ENCODE measurements at places on chromosomes 3 and 15.

- no peak for DNase-seq
These were observed 31.3 kb downstream of the RPN1 start for GRCh38 chr3:128619146-128619890.

DNA sequence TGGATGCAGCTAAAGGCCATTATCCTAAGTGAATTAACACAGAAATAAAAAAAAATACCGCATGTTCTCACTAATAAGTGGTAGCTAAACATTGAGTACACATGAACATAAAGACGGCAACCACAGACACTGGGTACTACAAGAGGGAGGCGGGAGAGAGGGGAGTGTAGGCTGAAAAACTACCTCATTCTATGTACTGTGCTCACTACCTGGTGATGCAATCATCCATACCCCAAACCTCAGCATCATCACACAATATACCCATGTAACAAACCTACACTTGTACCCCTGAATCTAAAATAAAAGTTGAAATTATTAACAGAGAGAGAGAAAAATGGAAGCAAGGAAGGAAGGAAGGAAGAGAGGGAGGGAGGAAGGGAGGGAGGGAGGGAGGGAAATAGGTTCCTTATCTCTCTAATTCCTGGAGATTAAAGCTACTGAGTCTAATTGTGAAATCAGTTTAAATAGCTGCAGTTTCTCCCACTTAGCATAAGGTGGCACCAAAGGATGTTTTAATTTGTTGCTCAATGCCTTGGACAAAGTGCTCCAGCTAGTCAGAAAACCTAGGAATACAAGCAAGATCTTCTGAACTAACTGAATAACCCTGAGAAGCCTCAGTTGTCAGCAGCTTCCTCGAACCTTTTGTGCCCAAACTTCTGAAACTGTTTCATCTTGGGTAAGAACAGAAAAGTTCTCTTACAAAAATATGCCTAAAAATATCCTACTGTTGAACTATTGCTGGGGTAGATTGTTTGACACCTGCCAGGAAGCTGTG, 79.4 kb upstream of the ATP11B start:
- DNase-seq, result no peak

- no peak for DNase-seq
These were observed 18.2 kb downstream of the CMTM6 start for GRCh38 chr3:32484436-32484835.

DNA sequence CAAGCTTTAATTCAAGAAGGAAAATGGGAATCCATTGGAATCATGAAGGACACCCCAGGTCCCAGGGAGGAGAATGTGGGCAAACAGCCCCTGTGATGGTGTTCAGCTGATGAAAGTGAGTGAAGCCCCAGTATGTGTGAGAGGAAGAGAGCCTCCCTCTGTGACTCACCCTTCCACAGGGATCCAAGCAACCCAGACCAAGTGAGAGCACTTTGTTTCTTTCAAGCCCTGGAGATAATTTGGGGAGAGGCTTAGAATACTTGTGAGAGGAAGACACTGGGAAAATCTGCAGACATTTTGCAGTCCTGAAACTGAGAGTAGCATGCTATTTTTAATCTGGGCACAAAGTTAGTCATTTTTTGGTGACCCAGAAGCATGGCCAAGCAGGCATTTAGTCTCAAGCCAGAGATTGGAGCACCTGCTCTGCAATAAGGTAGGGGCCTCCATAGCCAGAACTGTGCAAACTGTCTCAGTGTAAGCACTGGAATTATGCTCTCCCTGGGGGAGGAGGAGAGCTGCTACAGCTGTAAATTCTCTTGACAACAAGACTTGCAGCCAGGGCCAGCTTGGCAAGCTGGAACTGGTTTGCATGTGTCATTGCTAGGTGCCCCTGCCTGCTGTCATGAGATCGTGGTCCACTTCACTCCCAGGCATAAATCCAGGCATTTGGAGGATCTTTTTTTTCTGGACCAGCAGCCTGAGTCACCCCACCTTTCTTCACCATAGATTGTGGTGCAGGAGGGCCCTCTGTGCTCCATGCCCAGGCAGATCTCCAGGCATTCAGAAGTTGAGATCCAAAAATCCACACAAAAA, 537.8 kb upstream of the DPPA4 start:
- no peak for DNase-seq

DNA sequence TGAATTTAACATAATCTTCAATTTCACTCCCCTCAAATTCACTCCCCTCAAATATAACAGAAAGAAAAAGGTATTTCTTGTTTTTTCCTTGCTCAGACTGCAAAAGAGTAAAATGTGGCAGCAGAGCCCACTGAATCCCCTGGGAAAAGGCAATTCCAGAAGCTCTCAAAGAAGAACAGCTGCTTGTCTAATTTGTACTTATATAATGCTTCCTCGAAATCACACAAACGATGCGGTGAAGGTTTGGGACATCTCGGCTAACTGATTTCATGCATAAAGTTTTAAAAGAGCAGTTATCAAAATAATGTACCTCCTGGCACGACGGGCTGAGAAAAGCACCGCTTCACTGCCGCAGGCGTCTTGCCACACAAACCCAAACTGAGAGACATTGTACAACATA, 10.7 kb downstream of the BDH1 start:
- no peak for DNase-seq

DNA sequence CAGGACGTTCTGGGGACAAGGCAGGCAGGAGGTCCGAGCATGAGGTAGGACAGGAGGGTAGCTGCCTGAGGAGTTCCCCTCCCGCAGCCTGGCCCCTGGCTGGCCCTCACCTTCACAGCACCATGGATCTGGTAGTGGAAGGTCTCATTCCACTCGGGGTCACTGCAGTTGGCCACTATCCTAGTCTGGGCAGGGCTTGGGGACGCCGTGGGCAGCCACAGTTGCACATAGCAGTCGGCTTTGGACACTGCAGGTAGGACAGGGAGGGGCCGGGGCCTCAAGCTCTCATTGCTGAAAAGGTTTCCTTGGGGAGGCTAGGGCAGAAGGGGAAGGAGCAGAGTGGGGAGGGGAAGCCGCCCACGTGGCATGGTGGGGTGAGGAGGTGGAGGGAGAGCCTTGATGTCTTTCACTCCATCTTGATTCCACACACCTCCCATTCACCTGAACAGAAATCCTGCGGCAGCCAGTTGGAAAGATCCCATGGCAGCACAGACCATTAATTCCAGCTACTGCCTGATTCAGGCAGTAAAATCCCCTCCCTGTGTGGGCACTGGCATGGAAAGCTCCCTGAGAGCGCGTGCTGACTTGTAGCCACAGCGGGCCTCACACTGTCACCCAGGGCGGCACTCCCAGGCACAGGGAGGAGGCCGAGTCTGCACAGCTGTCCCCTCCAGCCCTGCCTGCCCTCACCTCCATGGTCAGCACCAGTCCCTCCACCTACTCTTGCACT, 2.1 kb downstream of the PLA2G4F start:
- no peak for DNase-seq

- no peak for DNase-seq
These were observed 906.0 kb upstream of the ALCAM start for GRCh38 chr3:104460477-104461406.

DNA sequence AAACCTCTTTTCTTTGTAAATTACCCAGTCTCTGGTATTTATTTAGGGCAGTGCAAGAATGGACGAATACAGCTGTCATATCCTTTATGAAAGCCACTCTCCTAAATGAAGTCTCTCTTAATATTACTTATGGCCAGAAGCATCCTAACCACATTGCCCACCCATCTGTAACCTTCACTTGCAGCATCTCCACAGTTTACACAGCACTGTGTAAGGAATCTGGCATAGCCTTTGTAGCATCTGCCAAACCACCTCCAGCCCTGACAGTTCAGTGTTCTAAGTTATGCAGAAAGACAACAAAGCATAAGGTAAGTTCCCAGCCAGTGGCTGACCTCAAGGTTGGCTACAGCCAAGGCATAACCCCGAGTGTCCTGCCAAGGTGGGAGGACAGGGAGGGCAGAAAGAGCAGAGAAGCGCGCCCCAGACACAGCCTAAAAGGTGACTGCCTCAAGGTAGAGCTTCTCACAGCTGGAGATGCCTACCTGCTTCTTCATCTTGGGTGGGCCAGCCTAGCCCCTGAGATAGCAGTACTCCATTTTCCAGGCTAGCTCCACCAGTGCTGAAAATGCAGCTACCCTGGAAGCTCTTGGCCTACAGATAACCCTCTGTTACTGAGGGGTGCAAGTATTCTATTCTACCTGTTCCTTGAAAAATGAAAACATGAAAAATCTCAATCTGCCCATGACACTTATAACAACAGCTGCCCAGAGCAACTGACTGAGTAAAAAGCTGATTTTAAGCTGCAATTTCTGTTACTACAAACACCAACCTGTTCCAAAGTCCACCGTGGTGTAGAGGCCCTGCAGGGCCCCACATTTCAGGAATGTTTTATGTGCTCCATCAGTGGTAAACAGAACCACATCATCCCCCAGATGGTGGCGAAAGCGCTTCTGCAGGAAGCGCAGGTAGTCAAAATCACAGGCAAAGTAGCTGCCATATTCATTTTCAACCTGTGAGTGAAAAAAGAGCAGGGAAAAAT, 39.3 kb downstream of the GLB1 start:
- DNase-seq, result no peak

DNA sequence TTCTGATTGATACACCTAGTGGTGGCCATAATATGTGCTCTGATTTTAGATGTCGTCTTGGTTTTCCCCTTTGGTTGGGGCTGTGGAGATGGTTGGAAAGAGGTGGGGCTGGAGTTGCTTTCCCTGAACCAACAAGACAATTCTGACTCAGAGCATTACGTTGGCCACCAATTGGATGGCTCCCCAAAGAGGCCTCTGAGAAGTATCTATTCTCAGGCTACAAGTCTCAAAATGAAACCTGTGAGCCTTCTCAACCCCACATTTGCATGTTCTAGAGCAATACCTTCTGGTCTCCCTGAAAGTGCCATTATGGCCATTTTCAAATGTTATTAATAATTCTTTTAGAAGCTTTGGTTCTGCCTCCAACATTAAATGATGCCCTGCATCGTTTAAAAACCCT, 188.4 kb upstream of the WNT5A start:
- DNase-seq, result no peak

GRCh38 chr3:13689373-13690260, 140.7 kb downstream of the FBLN2 start:
- DNase-seq, result no peak

DNA sequence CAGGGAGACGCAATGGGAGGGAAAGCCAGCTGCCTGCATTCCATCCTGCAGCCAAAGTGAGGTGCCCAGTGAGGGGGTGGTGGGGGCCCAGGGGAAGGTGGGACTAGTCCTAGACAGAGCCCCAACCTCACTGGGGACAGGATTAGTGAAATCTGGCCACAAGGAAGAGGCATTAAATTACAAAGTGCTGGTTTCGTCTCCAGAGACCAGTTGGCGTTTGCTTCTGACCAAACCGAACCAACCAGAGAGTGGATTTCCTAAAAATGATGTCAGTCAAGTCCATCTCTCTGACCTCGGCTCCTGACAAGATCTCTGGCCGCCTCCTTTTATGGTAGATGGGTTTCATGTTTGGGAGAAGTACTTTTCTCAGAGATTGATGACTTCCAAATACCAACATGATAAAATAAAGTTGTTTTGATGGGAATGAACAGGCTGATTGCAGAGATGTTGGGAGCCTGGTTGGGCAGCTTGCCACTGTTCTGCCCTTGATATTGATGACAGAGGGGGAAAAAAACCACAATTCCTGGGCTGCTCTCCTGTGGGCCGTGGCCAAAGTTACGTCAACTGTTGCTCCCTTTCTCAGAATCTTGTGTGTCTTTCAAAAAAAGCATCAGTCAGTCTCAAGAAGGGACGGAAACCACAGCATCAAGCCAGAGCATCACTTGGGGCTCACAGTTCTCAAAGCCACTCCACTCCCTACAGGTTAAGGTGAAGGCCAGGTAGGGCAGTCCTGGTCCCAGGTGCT, 24.6 kb downstream of the ITGA11 start:
- DNase-seq, result no peak

DNA sequence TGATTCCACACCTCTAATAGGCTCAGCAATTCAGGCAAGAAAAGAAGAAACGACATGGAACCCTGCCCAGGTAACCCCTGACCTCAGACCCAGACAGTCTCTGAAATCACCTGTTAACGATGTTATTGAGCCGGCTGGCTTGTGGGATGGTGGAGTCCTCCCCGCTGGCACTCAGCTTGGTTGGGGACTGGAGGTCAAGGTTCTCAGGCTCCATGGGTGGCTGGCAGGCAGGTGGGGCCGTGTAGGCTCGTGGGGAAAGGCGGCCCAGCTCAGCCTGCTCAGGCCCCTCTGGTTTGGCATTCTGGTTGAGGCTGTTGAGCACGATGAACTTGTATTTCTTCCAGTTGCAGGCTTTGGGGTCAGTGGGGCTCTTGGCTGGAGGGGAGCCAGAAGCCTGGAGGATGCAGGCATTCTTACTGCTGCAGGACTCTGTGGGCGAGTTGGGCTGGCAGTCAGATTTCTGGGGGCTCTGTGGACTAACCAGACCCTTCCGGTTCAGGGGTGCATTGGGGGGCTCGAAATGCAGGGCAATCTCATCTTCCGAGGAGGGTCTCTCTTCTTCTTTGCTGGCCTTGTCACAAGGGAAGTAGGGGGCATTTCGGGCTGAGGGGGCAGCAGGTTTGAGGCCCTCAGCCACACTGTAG, 16.2 kb downstream of the BCL6 start:
- DNase-seq, result no peak
